Stimulated activated CD8-positive, alpha-beta memory T cell treated with anti-CD3 and anti-CD28 coated beads, Interleukin-2, amount 100 ng/mL, for 48 hours (primary cell): ENCODE measurements at places on chromosomes 5 and 9.

DNA sequence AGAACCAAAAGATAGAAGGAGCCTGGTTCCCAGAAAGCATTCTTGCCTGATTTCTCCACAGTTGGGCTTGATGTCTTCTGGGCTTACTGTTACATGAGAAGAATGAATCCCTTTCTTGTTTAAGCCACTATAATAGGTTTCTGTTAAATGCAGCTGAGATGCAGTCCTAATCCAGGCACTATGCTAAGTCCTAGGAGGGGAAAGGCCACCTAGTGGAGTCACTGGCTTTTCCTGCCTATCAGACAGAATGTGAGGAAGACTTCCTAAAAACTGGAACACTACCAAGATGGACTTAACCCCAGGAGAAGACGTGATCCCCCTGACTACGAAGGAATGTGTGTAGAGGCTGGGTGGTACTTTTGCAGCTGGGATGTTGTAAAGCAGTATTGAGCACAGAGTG lies 34.3 kb upstream of the FSD1L start:
- DNase-seq, result no peak

DNA sequence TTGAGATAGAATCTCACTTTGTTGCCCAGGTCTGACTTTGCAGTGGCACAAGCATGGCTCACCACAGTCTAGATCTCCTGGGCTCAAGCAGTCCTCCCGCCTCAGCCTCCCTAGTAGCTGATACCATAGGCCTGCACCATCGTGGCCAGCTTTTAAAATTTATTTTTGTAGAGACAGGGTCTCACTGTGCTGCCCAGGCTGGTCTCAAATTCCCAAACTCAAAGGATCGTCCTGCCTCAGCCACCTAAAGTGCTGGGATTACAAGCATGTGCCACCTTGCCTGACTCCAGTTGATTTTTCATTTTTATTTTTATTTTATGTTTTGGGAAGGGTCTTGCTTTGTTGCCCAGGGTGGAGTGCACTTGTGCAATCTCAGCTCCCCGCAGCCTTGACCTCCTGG lies 41.7 kb upstream of the GLDC start:
- DNase-seq, result no peak

DNA sequence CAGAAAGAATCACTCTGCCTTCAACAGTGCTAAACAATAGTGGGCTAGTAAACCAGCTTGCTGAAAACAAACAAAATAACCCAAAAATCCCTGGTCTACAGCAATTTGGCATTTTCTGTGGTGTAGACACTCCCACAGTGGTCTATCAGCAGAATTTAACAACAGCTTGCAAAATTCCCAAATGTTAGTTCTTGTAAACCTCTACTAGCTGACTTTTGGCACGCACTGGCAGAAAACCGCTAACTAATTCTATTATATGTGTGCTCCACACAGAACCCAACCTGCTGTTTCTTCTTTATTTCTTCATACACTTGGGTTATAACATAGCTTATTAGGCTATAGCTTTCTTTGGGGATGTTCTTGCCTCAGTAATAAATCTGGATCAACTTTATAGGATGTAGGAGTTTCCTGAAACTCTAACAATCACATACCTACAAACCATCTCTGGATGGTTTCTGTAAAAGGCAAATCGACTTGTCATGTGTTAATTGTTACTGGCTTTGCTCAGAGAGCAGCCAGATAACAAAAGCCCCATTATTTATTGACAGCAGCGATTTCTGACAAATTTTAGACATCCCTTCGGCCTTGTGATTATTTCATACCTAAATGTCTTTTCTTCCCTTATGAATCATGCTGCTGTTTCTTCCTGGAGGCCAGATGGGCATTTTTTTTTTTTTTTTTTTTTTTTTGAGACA lies 82.7 kb upstream of the NAA35 start:
- no peak for DNase-seq

DNA sequence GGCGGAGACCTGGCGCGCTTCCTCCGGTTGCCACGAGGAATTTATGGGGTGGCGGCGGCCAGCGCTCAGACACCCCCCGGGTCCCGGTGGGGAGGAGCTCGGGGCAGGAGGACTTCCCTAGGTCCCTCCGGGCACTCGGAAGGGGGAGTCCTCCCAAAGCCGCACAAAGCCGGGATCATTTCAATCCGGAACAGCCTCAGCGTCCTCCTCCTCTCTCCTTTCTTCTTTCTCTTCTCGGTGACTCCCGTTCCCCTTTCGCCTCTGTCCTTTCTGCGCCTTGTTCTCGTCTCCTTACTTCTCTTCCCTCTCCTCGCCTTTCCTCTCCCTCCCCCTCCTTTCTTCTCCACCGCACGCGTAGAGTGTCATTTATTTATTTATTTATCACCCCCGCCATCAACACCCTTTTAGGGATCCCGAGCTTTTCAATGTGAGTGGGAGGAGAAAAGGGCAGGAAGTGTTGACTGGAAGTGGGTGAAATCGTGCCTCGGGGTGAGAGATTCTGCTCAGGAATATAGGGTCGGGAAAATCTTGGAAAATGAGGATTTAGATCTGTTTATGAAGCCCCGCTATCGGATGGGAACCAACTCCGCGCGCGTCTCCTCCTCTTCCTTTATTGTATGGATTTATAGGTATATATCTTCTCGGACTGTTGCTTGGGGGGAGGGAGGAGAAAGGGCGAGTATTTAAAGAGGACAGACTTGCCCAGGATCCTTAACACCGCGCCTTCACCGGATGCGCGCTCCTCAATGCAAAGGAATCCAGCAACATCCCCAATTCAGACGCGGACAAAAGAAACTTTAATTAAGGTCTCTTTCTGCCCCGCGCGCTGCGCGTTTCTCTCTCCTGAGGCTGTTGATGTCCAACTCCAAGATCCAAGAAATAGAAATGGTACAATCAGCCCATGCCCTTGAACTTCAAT lies 2.0 kb upstream of the ZNF462 start:
- DNase-seq, result no peak

GRCh38 chr9:1869843-1870242 lies 145.3 kb upstream of the SMARCA2 start:
- no peak for DNase-seq

DNA sequence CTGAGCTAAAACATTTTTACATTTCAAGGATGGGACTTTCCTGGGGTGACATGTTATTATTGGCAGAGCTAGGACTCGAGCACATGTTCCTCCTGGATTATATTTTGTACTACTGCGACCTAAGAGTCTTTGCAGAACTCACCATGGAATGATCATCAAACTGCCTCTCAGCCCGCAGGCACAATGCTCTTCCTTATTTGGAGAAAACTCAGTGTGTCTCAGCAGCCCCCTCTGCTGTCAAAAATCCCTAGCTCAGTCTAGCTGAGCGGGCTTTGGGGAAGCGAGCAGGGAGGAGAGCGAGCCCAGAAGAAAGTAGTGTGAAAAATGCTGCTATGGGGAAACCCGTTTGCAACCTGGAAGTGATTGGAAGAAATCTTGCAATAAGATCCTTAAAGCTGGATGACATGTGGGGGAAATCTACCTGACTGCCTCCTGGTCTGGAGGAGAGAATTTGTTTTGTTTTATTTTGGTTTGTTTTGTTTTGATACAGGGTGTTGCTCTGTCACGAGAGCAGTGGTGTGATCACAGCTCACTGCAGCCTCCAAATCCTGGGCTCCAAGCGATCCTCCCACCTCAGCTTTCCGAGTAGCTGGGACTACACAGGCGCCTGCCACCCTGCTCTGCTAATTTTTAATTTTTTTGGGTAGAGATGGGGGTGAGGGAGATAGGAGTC lies 89.9 kb upstream of the CLINT1 start:
- peak; percentile 67 for DNase-seq
